Astrocyte of the hippocampus (primary cell): ENCODE measurements at places on chromosomes 1 and 21.

GRCh38 chr1:86866665-86867064, 47.3 kb downstream of the SELENOF start:
- peak; percentile 13 for DNase-seq

DNA sequence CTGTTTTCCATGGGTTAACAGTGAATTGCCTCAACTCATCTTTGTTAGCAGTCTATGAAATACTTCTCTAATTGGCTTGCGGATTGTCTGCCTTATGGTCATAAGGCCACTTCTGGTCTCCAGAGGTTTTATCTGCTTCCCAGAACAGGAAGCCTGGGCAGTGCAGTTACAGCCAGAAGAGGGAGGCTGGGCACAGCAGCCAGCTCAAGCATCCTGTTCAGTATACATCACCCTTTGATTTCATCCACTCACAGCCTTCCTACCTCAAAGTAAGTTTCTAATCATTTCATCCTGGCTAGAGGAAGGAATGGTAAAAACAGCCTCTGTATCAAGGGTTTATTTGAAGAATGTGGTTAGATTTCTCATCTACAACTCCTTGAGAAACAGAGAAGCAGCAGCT, 311.5 kb upstream of the DEPDC1 start:
- DNase-seq = peak; percentile 44

DNA sequence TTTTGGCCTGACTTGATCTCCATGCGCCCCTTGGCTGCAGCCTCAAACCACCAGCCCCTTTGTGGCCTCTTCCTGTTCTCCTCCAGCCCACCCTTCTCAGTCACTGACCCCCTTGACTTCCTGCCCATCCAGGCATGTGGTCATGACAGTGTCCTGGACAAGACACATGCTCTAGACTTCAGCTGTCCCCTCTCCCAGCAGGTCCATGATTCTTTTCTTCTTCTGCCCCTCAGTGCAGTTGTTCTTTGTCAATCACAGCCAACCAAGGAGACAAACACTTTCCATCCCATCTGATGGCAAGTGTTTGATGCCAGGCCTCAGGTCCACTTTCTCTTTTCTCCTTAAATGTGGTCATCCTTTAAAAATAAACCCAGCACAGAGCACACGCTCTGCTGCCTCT, 49.7 kb downstream of the SYT6 start:
- no peak for DNase-seq

- DNase-seq = peak; percentile 68
These were observed 10.7 kb downstream of the LEPR start for GRCh38 chr1:65431111-65431705.

DNA sequence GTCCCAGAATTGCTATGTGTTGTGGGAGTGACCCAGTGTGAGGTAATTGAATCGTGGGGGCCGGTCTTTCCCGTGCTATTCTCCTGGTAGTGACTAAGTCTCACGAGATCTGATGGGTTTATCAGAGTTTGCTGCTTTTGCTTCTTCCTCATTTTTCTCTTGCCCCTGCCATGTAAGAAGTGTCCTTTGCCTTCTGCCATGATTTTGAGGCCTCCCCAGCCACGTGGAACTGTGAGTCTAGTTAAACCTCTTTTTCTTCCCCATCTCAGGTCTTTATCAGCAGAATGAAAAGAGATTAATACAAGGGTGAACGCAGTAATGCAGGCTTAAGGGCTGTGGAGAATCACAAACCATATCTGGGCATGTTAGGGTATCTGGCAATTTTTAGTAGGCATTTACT, 624.0 kb downstream of the USP25 start:
- DNase-seq = no peak

DNA sequence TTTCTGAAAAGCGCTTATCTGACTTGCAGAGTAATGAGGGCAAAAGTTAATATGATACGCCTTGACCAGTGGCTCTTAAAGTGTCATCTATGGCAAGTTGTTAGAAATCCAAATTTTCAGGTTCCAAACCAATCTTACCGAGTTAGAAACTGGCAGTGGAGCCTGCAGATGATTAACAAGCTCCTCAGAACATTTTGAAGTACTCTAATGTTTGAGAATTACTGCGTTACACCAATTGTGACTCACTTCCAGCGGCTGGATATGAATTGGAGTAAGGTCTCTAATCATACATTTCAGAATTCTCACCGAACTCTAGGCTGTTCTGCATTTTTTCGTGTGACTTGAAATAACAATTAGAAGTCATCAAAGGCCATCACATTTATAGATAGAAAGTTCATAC, 73.5 kb upstream of the TMPRSS15 start:
- no peak for DNase-seq

- no peak for DNase-seq
These were observed 7.5 kb upstream of the YBX1 start for GRCh38 chr1:42674682-42675081.

- DNase-seq = peak; percentile 45
These were observed 32.1 kb downstream of the HSD17B7 start for GRCh38 chr1:162822391-162823200.

DNA sequence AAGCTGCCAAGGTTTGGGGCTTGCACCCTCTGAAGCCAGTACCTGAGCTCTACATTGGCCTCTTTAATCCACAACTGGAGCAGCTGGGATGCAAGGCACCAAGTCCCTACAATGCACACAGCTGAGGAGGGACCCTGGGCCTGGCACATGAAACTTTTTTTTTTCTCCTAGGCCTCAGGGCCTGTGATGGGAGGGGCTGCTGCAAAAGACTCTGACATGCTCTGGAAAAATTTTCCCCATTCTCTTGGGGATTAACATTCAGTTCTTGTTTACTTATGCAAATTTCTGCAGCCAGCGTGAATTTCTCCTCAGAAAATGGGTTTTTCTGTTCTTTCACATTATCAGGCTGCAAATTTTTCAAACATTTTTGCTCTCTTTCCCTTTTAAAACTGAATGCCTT, 1072.2 kb downstream of the BRINP3 start:
- DNase-seq = peak; percentile 46

DNA sequence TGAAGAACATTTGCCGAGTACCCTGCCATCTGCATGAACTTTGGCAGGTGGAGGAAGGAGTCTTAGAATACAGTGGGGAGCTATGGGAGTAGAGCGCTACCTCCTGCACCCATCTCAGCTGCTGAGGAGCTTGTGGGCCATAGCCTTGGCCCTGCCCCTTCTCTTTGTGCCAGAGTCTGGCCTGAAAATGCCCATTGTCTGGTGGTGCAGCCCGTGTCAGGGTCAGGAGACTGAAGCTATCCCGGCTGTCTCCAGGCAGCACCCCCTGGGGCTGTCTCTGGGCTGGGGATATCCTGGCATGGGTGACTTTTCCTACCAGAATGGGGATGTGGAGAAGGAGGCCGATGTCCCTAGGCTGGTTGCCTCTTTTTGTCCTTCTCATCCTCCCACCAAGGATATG, 7.3 kb downstream of the IPO13 start:
- DNase-seq = no peak

GRCh38 chr1:27816921-27817630, 13.5 kb upstream of the PPP1R8 start:
- peak; percentile 38 for DNase-seq

DNA sequence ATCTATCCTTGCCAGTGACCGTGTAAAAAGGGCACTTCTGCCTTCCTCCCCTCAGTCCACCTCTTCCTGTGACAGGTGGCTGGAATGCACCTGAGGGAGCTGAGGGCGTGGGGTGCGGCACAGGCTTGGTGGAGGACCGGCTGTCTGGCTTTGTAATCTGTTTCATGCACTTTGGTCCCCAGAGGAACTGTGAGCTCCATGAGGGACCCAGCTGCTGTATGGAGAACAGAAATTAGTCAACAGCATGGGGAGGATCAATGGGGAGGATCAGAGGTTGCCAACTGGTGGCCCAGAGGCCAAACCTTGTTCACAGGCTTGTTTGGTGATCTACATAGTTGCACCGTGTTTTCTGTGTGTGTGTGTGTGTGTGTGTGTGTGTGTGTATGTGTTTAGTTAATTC, 19.0 kb upstream of the LUZP1 start:
- DNase-seq = no peak

DNA sequence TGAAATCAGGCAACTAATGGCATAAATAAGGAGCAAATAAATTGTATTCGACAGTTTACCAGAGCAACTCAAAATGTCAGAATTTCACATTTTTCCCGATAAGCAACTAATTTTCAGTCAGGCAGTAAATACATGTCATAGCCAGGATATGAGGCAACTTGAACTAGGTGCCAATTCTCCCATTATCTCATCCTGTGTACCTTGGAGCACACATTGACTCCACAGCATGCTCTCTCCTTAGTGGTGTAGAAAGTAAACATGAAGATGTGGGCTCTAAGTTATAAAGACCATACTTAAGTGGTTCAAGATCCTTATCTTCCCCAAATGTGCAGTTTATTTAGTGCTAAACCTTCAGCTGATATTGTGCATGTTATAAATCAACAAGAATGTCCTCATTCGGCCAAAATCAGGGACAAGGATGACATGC, 197.8 kb downstream of the VAV3 start:
- DNase-seq = peak; percentile 19

DNA sequence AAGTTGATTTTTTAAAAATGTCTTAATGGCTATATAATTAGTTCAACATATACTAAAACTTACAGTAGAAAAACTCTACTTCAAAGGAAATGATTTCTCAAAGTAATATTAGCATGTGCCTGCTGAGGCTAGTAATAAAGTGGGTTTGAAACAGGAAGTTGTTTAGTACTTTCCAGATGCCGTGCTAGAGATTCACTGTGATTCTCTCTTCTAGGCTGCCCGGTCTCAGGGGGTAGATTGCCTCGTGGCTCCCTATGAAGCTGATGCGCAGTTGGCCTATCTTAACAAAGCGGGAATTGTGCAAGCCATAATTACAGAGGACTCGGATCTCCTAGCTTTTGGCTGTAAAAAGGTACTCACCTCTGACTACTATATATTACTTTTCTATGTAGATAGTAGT, 9.1 kb downstream of the EXO1 start:
- no peak for DNase-seq

- DNase-seq = no peak
These were observed 45.7 kb upstream of the TLR5 start for GRCh38 chr1:223188618-223189356.

DNA sequence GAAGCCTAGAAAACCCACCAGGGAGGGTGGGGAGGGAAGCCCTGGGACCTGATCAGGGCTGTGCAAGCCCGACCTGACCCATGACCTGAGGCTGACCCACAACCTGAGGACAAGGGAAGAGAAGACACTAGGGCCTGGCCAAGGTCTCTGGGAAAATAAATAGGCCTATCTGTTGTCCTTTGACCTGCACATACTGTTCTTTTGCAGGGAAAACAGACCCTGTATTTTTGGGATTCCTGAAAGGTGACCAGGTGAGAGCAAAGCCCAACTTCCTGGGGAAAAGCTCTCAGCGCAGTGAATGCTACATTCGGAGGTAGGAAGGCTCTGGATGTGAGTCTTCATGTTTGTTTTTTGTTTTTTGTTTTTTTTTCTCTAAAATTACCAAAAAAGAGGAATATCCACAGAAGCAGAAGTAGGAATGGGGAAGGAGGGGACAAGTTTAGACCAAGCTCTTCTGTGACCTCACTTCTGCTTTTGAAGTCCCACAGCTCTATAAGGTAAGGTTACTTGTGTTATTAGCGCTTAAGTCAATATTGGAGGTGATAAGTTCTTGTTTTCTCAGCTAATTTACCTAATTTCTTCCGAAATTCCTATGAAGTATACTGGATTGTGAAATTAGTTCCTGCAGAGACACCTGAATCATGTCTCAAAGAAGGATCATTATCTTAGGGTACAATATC, 26.2 kb upstream of the LYST start:
- no peak for DNase-seq

DNA sequence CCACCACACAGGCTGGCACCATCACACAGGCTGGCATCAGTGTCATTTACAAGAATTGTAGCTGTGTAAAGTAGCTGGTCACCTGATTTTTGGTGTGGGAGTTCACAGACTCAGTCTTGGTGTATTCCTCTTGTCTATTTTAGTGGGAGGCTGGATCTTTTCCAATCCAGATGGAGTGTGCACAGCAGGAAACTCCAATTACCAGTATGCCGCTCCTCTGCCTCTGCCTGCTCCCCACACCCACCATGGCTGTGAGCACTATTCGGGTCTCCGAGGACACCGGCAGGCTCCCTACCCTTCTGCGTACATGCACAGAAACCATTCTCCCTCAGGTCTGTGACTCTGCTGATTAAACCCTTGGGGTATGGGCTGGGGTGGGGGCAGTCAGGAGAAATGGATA, 24.2 kb downstream of the TBX19 start:
- DNase-seq = no peak

DNA sequence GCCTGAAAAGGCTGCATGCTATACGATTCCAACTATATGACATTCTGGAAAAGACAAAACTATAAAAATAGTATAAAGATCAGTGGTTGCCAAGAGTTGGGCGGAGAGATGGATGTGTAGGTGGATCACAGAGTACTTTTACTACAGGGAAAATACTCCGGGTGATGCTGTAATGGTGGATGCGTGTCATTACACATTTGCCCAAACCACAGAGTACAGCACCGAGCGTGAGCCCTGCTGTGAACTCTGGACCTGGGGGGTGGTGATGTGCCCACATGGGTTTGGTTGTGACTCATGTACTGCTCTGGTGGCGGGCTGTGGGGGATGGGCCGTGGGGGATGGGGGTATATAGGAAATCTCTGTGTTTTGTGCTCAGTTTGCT, 162.7 kb upstream of the COL6A1 start:
- DNase-seq = peak; percentile 84

DNA sequence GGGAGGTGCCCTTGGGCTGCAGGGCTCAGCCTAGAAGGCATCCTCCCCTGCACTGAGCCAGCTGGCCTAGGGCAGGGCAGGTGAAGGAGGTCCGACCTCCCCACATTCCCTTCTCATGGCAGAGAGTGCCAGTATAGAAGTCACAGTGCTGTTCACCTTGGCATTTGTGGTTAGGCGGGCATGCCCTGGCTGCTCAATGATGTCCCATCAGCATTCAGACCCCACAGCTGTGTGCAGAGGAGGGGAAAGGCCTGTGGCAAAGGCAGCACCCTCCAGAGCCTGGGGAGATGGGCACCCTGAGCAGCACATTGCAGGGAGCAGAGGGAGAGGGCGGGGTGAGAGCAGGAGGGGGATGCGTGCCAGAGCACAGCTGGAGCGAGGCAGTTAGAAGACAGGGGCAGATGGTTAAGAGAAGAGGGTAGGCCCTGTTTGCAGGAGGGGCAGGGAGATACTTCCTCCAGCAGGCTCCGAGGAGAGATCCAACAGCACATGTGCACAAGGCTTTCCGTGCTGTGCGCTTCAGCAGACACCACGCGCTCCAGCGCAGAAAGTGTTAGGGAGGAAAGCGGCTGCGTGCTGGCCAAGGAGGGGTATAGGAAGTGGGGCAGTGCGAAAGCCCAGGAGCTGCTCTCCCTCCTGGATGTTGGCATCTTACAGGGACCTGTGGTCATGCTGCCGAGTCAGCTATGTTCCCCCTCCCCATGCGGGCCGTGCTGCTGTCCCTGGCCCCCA, 43.7 kb upstream of the COL6A1 start:
- DNase-seq = no peak
